Activated T-helper 1 cell treated with anti-CD3 and anti-CD28 coated beads, Interleukin-2, amount 50 U/mL, for 16 hours (primary cell): ENCODE measurements at places on chromosomes 1 and 21.

- DNase-seq: no peak
Measured at GRCh38 chr1:169466259-169467230, 19.2 kb downstream of the SLC19A2 start.

DNA sequence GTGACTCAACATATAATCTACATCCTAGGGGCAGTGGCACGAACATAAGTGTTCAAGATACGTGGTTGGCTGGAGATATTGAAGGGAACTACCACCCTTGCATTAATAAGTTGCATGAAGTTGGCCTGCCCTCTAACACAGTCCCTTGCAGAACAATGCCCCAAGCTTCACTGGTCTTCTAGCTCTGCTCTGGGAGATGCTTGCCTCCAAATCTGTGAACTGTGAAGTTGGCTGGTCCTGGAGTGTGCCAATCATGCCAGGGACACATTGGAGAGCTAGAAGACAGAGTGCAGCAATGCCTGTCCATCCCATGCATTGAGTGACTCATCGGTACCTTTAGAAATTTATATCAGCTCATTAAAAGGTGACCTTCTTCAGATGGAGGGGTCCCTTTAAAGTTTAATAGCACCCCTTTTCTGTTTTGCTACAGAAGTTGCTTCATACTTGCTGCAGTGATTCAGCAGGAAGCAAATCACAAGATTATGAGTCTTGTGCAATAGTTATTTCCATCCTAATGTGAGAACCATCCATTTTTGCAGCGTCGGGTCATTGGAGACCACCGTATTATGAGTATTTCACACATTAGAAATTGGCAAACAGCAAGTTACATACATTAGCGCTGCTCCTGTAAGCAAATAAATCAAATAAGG is 55.2 kb upstream of the KAZN start:
- no peak for DNase-seq

- no peak for DNase-seq
Measured at GRCh38 chr21:44991538-44992483, 52.0 kb downstream of the SLX9 start.

DNA sequence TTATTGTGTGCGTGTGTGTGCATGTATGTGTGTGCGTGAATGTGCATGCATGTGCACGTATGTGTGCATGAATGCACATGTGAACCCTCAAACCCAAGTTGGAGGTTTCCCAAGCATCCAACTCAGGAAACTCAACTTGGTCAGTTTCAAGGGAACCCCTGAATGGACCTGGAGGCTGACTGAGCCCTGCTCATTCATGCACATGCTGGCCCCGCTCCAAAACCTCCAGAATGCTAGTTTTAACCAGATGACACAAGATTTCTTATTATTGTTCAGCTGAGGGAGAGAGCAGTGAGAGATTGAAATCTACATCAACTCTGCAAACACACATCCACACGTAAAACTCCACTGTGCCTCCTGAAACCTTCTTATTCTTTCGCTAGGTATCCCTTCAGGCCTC is 104.4 kb downstream of the OMA1 start:
- no peak for DNase-seq

DNA sequence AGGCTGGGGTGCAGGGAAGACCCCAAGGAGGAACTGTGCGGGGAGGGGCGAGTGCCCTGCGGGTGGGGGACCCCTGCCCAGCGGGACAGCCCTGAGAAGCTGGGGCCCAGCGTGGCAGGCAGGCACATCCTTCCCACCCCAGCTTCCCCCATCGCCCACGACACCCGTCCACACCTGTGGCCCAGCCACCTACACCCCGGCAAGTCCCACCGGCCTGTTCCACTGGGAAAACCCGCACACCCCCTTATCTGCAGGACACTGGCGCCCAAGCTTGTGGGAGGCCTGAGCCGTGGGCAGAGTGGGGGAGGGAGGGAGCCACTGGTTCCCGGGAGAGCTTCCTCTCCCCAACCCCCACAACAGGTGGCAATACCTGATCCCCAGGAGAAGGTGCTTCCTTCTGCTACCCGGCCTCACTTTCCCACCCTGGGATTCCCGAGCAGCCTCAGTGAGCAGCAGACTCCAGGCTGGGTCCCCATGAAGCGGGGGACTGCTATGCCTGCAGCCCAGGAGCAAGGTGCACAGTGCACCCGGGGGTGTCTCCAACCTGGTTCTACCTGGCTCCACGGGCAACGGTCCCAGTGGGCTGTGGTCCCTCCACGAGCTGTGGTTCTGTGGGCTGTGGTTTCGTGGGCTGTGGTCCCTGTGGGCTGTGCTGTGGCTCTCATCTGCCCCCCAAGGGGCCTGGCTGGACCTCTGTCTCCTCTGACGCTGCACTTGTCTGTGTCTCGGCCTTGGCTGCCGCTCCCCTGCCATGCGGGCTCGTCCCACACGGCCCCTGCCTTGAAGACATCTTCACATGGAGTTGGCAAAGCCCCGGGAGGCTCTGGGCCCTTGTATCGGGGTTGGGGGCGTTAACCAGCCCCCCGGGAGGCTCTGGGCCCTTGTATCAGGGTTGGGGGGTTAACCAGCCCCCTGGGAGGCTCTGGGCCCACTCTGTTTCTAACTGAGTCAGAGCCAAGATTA is 37.8 kb upstream of the POFUT2 start:
- no peak for DNase-seq

DNA sequence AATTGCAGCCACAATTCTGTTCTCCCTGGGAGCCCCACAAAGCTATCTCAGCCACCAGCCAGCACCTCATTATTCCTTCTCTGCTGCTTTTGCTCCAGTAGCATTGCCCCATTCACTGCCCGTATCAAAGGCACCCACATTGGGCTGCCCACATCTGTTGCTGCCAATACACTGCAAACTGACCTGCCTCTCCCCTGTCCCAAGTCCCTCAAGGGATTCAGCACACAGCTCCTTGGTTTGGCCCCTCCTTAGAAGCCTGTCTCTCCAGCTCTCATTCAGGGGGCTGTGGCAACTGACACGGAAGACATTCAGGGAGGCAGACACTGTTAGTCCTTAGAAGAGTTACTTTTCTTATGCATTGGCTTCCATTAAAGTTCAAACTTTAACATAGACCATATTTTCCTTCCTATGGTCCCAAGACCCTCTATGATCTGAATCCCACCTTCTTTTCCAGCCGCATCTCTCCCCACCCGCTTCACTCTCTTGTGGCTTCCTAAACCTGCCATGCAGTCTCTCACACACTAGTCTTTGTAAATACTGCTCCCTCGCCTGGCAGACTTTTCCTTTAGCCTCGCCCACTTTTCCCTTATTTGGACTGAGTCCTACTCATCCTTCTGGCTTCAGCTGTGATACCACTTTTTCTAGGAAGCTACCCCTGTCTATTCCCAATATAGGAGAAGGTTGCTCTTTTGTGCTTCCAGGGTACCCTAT is 19.3 kb upstream of the KLHDC8A start:
- DNase-seq: no peak

DNA sequence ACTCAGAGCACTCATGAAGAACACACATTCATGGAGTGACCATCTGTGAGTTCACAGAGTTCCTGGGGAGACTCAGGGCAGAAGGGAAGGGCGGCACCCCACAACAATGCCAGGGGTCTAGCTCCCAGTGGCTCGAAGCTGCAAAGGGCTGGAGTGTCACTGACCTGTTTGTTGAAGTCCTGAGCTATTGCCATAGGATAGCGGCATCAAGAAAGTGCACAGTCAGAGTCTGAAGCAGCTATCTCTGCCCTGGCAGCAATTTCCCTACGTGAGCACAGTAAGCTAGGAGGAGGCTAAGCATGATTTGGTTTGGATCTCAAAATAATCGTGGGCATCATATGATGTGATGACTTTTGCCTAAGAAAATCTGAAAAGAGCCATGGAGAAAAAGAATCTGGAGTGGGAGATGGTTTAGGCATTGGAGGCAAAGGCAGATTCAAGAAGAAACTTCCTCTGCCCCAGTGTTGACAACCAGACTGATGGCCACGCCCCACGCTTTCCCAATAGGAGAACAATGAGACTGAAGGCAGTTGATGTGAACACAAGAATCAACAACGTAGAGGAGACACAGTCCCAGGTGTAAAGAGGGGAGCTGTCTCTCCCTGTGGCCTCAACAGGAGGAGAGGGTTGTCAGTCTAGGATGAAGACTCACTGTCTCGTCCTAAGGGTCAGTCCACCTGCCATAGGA is 100.0 kb upstream of the SLC25A33 start:
- no peak for DNase-seq

DNA sequence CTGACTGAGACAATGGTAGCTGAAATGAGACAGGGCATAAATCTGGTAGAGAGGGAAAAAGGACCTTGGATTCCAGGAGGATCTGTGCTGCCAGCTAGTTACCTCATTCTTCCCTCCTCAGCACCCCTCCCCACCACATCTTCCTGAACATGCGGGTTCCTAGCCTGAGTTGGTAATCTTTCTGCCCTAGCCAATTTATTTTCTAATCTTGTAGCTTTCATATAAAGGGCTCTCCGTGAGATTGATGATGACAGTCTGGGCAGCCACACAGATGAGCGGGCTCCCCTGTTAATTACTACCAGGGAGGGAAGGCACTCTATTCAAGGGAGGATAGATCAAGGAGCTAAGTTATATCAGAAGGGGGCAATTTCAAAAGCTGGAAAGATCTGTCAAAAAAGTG is 20.2 kb downstream of the ARHGEF11 start:
- no peak for DNase-seq
